ENCODE measurements at places on chromosomes 5 and 9.

DNA sequence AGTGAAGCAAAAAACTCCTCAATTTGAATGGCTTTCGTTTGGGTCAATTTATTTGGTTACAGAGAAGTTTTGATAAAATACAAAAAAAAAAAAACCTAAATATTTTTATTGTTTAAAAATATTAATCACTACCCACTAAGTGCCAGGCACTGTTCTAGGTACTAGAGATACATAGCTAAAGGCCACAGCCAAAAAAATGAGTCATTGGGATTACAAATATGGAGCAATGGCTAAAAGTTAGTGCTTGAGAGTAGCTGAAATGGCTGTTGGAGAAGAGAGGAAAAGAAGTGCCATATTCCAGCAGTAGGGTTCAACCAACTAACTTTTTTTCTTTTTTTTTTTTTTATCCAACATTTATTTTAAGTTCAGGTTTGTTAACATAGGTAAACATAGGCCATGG is 130.1 kb upstream of the PTGER4 start:
- no peak for DNase-seq

GRCh38 chr5:37435261-37435660 is 56.1 kb downstream of the WDR70 start:
- no peak for DNase-seq

DNA sequence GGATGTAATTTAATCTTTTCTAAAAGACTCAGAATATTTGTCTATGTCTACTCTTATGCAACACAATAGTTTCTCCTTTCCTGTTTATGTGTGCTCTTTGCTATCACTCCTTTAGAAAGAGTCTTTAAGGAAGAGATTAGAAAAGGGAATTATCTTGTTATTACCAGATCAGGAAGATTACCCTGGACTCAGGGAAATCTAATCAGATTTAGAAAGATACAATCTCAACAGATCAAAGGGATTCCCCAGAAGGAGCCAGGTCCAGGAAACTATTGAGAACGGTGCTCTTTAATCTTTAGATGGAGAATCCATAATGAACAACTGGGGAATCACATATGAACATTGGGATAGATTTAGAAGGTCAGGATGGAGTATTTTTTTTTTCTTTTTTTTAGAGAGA is 32.4 kb upstream of the ZFR start:
- DNase-seq: no peak

DNA sequence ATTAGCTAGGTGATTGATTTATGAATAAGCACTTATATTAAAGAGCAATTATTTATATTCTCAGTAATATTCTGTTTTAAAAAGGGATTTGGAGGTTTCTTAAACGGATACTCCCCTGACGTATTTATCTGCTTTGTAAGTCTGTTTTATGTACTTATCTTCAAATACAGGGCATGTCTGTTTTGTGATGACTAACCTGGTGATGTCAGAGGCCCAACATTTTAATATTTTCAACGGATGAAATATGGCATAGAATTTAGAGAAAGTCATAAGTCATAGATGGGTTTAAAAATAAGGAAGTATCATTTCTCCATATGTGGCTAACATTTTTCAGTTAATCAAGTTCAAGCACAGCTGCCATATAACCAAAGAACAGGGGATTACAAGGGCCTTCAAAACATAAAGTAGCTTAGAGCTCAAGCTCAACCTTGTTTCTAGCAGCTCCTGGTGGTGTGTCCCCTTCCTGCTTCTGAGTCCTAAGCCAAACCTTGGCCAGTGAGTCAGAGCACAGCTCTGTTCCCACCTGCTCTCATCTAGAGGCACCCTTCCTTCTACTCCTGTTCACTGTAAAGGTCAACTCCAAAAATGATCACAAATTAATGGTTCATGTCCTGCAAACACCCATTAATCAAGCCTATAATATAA is 131.4 kb downstream of the OXCT1 start:
- DNase-seq: no peak

GRCh38 chr5:6480133-6481051 is 31.7 kb downstream of the UBE2QL1 start:
- DNase-seq: no peak
